ENCODE measurements at places on chromosomes 6 and 20.

DNA sequence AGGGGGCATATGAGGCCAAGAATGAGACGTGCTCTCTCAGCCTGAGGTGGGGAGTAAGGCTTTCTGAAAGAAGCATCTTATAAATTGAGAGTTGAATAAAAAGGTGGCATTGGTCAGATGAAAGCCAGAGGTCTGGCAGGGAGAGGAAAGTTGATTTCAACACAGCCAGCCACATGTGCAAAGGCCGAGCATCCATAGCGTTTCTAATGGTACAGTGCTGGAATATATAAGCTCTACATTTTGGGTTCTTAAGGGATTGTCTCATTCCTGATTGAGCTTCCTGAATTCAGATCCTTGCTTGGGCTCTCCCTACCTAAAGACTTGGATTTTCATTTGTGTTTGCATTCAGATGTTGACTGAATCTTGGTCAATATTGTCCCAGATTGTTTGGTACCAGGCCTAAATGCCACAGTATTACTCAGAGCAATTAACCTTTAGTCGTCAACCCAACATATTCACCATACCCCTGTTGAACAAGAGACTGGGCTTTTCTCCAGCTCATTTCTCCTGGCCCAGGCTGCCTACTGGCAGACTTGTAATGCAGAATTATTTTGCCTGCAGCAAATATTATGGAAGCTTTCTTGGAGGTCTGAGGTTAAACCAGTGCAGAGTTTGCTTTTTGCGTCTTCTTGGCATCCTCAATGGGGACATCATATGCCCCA, 14.5 kb upstream of the BCAS1 start:
- no peak for DNase-seq

DNA sequence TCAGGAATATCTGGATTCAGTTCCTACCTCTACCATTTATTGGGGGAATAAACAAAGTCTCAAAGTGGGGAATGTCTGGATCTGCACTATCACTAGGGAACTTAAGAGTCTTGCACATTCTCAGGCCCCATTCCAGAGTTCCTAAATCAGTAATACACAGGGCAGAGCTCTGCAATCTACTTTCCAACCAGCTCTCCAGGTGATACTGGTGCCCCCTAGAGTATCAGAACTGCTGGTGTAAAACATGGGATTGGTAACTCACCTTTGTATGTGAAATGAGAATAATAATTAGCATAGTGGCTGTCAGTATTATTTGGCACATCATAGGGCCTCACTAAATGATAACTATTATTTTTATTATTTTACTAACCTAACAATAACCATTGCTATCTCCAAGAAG, 278.8 kb upstream of the IMPG1 start:
- no peak for DNase-seq

- no peak for DNase-seq
Measured at GRCh38 chr6:24576447-24576846, 69.5 kb downstream of the KIAA0319 start.

DNA sequence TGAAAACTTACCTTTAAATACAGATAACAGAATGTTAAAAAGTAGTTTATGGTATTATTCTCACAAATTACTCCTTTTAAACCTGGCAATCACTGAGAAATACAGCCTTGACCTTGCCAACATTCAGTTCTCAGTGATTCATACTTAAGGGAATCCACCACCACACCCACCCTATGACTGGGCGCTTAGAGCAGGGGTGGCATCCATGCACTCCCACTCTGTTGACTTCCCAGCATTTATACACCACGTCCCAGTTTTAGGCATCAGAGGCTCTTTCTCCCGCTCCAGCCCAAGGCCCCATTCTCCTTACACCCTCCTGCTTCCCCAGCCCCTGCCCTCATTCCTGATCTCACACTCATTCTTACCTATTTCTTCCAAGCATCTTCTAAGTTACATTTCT, 16.3 kb downstream of the TRAF3IP2 start:
- DNase-seq = no peak

- DNase-seq = no peak
Measured at GRCh38 chr20:58088105-58088504, 140.3 kb downstream of the ANKRD60 start.

DNA sequence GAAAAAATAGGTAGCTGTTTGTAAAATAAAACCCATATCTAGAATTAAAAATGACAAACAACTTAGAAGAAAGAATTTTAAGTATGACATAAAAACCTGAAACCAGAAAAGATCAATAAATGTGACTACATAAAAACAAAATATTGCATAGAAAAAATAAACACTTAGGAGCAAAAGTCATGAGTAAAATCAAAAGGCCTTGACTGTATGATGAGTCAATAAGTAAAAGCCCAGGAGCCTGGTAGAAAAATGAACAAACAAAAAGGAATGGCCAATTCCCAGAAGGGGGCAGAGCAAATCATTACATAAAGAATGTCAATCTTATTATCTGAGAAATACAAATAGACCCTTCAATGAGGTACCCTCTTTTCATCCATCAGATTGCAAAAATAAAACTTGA, 20.7 kb upstream of the ENPP1 start:
- DNase-seq = no peak

DNA sequence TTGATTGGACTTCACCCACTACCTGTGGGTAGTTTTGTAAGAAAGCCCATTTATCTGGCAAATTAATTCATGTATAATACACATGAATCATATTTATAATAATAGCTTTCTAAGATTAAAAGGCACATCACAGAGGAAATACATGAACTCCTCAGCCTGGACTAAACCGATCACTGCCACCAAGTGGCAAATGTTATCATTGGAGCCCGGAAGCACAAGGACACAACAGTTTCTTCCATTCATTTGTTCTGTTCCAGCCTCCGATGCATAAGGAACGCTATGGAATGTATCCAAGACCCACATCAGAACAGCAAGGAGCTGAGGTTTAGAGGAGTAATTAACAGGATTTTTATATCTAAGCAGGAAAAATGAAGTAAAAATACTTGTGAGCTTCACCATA, 13.9 kb upstream of the IPCEF1 start:
- no peak for DNase-seq

GRCh38 chr20:32631933-32632460, 41.7 kb downstream of the C20orf203 start:
- DNase-seq = no peak

GRCh38 chr6:79453558-79454042, 83.6 kb downstream of the LCA5 start:
- no peak for DNase-seq

Measured in stimulated activated CD8-positive, alpha-beta memory T cell treated with anti-CD3 and anti-CD28 coated beads, Interleukin-12 subunit alpha, Interleukin-12 subunit beta, amount 100 ng/mL, for 1 hour (primary cell).